Germinal center (tissue), 1 donor: ENCODE measurements at places on chromosomes 16 and 17.

GRCh38 chr16:9062301-9062700 lies 29.1 kb upstream of the HAPSTR1 start:
- DNase-seq = no peak

- no peak for DNase-seq
Measured at GRCh38 chr17:58394534-58395223, 22.7 kb downstream of the RNF43 start.

DNA sequence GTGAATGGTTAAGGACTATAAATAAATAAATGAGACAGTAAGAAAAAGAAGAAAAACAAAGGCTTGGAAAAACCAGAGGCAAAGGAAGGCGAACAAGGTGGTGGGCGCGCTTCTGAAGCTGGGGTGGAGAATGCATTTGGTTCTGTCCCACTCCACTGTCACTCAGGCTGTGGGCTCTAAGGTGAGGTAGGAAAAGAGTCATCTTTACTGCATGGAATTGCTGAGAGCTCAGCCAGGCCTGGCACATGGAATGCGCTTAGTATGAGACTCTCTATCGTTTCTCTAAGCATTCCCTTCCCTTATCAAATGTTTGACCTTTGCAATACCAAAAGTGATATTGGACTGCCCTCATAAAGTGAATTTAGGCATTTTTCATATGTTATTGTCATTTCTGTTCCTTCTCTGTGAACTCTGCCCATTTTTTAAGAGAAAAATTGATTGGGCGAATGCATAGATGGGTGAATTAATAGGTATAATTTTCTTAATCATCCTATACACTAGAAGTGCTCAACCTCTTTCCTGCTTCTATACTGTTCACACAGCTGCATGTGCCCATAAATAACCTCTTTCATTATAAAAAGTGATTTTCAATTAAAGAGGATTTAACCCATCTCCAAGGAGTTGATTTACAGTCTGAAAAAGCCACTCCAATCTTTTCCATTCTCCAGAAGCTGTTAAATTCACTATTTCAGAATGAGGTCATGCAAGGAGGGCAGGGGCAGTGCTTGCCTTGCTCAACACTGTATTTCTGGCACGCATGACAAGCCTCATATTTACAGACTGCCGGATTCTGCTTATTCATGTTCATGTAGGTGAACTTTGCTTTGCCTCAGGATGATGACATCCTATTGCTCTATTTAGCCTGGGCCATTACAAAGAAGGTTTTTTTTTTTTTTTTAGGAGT lies 87.7 kb downstream of the MYH10 start:
- no peak for DNase-seq

GRCh38 chr17:62017496-62017895 lies 47.6 kb downstream of the MED13 start:
- DNase-seq = no peak

- no peak for DNase-seq
Measured at GRCh38 chr16:47705266-47705665, 244.1 kb downstream of the PHKB start.
